ENCODE measurements at places on chromosomes 16 and 17. TPM values are rescaled to one million over a fixed set of nuclear protein-coding genes. Genes with fewer than 3 reads are reported as not detected.

DNA sequence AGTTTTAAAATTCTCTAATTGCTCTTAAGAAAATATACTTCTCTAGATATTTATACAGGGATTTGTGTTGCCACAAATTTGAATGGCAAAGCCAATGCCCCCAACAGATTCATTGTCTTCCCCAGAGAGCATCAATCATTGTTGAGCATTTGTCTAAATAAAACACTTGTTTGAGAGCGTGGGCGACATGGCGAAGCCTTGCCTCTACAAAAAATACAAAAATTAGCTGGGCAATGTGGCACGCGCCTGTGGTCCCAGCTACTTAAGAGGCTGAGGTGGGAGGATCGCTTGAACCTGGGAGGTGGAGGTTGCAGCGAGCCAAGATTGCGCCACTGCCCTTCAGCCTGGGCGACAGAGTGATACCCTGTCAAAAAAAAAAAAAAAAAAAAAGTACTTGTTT lies 13.4 kb upstream of the SRSF1 start:
- H3K4me3 ChIP-seq, result no peak overlapping the region
- H3K27me3 ChIP-seq, result peaks cover 5% of the 10 kb centered on the region
- H3K4me1 ChIP-seq, result no peaks in the 10 kb centered on the region
- no peak overlapping the region for H3K27ac ChIP-seq
- no peaks in the 10 kb centered on the region for H3K36me3 ChIP-seq
- no peak for DNase-seq

- no peak overlapping the region for H3K4me3 ChIP-seq
- H3K27me3 ChIP-seq, result no peaks in the 10 kb centered on the region
- H3K4me1 ChIP-seq, result no peaks in the 10 kb centered on the region
- H3K36me3 ChIP-seq, result no peaks in the 10 kb centered on the region
- no peak for DNase-seq
- no peak overlapping the region for H3K27ac ChIP-seq
Observed at GRCh38 chr17:33520426-33521330, 227.6 kb upstream of the ASIC2 start.

DNA sequence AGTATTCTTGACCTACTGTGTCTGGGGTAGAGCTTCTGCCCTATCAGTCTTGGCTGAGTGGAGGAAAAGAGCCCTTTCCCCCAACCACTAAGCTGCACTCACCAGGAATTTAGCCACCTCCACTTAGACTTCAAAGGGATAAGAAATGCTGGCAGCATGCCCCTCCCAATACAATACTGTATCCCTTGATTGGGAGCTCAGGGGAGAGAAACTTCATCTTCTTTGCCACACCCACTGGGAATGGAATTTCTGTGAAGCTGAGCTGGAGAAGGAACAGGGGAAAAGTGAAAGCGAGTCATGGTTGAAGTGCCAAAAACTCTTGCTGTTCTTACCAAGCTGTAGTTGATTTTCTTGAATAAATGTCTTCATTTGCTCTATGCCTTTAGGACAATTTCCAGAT lies 68.8 kb downstream of the CEP112 start:
- no peak overlapping the region for H3K27ac ChIP-seq
- no peak overlapping the region for H3K4me3 ChIP-seq
- H3K27me3 ChIP-seq, result no peaks in the 10 kb centered on the region
- DNase-seq, result peak; percentile 52

GRCh38 chr16:30659507-30660423 lies 1.5 kb downstream of the FBRS start:
- peaks cover 26% of the 10 kb centered on the region for H3K4me1 ChIP-seq
- peaks cover 29% of the 10 kb centered on the region for H3K36me3 ChIP-seq
- H3K27me3 ChIP-seq, result no peaks in the 10 kb centered on the region

DNA sequence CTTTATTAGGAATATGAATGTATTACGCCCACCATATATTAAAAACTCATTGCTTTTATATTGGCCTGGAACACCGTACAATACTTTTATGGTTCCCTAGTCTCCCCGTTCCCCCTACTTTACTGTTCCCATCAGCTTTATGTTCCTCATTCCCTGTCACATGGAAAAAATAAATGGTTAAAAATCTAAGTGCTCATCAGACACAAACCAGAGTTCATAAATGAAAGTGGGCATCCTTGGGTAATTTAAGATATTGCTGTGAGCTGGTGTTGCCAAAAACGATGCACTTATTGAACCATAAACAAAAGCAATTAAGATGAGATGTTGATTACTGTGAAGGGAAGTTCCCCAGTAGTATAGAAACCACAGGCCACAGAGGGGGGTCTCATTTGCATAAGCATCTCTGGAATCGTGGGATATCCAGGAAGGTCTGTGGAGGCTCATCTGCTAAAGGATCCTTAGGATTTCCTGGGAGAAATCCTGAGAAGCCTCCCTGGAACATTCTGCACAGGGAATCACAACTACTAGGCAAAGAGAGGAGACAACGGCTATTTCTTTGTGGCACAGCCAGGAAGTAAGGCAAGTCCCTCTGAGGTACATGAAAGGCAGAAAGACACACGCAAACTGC lies 591.4 kb upstream of the CDH11 start:
- no peaks in the 10 kb centered on the region for H3K36me3 ChIP-seq
- no peak overlapping the region for H3K27ac ChIP-seq
- H3K27me3 ChIP-seq, result peaks cover 2% of the 10 kb centered on the region

GRCh38 chr17:65627108-65627507 lies 65.7 kb upstream of the AXIN2 start:
- no peak overlapping the region for H3K27ac ChIP-seq
- H3K4me1 ChIP-seq, result peaks cover 19% of the 10 kb centered on the region
- no peaks in the 10 kb centered on the region for H3K36me3 ChIP-seq
- no peak for DNase-seq
- H3K4me3 ChIP-seq, result no peak overlapping the region
- peaks cover 2% of the 10 kb centered on the region for H3K27me3 ChIP-seq

DNA sequence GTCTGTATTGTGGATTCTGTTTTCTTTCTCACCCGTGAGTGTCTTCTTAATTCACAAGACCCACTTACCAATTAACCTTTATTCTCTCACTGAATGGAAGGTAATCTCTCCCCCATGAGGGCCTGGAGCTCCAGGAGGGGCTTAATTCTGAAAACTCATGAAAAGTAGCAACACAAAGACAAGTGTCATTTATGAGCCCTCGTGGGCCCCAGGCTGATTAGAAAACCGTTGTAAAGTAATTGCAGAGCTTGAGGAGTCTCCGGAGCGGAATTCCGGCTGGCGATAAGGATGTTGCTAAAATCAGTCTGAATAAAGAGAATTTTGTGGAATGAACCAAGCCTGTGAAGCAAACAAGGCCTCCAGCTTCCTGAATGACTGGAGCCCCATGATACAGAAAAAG lies 301.5 kb downstream of the HAPSTR1 start:
- H3K4me3 ChIP-seq, result no peak overlapping the region
- no peaks in the 10 kb centered on the region for H3K27me3 ChIP-seq
- H3K4me1 ChIP-seq, result no peaks in the 10 kb centered on the region
- no peak overlapping the region for H3K27ac ChIP-seq
- no peaks in the 10 kb centered on the region for H3K36me3 ChIP-seq
- no peak for DNase-seq

DNA sequence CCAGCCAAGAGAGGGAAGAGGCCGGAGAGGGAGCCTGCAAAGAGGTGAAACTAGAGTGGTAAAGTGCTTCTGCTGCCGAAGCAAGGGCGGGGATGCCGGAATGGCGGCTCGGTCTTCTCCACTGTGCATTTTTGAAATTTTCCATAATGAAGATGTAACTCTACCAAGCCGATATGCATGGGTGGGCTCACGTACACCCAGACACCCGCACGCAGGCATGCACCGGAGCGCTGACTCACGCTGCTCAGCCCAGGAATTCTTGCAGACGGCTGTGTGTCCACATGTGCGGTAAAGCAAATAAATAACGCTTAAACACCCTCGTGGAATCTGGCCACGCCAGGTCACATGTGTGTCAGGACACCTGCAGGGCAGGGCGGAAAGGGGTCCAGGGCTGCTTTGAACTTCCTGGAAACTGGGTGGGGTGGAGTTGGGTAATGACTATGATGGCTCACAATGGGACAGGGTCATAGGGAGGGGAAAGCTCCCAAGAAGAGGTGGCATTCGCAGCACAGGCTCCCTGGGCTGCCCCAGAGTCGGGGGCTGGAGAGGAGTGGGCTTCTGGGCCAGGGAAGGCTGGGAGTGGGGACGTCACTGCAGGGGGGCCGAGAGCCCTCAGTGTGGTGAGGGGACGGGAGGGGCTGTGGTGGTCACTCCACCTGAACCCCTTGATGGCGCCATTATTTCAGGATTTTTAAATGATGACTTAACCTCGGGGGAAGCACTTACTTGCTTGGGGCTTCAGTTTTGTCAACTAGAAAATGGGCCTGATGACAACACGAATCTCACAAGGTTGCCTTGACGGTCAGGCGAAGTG lies 265.5 kb downstream of the PARN start:
- H3K27ac ChIP-seq, result peak overlapping the region; percentile 23
- peaks cover 14% of the 10 kb centered on the region for H3K4me1 ChIP-seq
- H3K27me3 ChIP-seq, result no peaks in the 10 kb centered on the region

DNA sequence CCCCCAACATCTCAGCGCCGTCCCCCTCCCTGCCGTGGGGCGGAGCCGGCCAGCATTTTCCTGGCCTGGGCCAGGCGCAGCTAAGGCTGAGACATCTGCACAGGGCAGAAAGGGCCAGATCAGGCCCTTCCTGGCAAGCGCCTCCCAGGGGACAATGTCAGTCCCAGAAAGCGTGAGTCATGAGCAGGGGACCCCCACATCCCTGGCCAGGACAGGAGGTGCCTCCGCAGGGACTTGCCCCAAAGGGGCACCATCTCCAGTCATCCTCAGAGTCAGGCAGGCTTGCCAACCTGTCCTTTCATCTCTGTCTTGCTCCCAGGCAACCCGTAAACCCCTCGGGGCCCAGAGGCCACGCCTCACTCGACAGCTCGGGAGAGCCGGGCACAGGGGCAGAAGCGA lies 43.2 kb downstream of the SOCS1 start:
- peaks cover 3% of the 10 kb centered on the region for H3K27me3 ChIP-seq
- no peaks in the 10 kb centered on the region for H3K36me3 ChIP-seq
- H3K4me3 ChIP-seq, result no peak overlapping the region
- H3K4me1 ChIP-seq, result no peaks in the 10 kb centered on the region
- no peak for DNase-seq
- no peak overlapping the region for H3K27ac ChIP-seq

- no peaks in the 10 kb centered on the region for H3K36me3 ChIP-seq
- H3K4me3 ChIP-seq, result no peak overlapping the region
- H3K27me3 ChIP-seq, result peaks cover 2% of the 10 kb centered on the region
- no peak for DNase-seq
- H3K4me1 ChIP-seq, result peaks cover 4% of the 10 kb centered on the region
- H3K27ac ChIP-seq, result no peak overlapping the region
Observed at GRCh38 chr17:57080718-57081117, 4.3 kb upstream of the AKAP1 start.

GRCh38 chr16:53611179-53611696 lies 92.4 kb downstream of the RPGRIP1L start:
- no peak for DNase-seq
- no peak overlapping the region for H3K4me3 ChIP-seq
- H3K27me3 ChIP-seq, result no peaks in the 10 kb centered on the region
- no peak overlapping the region for H3K27ac ChIP-seq
- no peaks in the 10 kb centered on the region for H3K4me1 ChIP-seq
- H3K36me3 ChIP-seq, result peaks cover 3% of the 10 kb centered on the region

- no peak overlapping the region for H3K27ac ChIP-seq
- no peaks in the 10 kb centered on the region for H3K36me3 ChIP-seq
- H3K27me3 ChIP-seq, result no peaks in the 10 kb centered on the region
- DNase-seq, result peak; percentile 71
- H3K4me1 ChIP-seq, result peaks cover 33% of the 10 kb centered on the region
- H3K4me3 ChIP-seq, result no peak overlapping the region
Observed at GRCh38 chr17:82283208-82283749, 9.8 kb upstream of the CSNK1D start.

The LRRC75A gene
- 0.36 TPM for total RNA-seq

The MMP28 gene
- total RNA-seq, result 1.2 TPM

The FNDC8 gene
- total RNA-seq, result not detected

The ATAD5 gene
- total RNA-seq, result 2.2 TPM

The CD300A gene
- not detected for total RNA-seq

The FADS6 gene
- not detected for total RNA-seq

The SPSB3 gene
- total RNA-seq, result 23.3 TPM

The TMC8 gene
- total RNA-seq, result 0.38 TPM

The MAZ gene
- total RNA-seq, result 247 TPM

The KCTD11 gene
- 41.4 TPM for total RNA-seq

The PPL gene
- 5.8 TPM for total RNA-seq
